ENCODE measurements at places on chromosomes 6 and 20.

DNA sequence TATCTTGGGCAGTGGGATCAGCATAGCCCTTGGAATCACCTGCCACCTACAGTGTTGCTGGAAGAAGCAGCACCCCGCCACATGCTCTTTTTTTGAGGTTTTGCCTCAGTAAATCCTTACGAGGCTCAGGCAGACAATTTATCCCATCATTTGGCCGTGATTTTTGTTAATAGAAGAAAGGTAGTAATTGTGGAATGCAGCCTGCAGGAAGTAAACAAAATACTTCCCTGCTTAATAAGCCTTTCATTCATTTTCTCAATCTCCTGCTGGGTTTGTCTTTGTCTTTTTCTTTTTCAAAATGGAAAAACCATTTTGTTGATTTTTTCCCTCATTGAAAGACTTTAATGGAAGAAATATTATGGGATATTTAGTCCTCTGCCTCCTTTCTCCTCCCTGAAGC, 93.7 kb upstream of the CD83 start:
- DNase-seq, result no peak

- DNase-seq, result no peak
Measured at GRCh38 chr6:3361312-3362037, 95.4 kb downstream of the SLC22A23 start.

DNA sequence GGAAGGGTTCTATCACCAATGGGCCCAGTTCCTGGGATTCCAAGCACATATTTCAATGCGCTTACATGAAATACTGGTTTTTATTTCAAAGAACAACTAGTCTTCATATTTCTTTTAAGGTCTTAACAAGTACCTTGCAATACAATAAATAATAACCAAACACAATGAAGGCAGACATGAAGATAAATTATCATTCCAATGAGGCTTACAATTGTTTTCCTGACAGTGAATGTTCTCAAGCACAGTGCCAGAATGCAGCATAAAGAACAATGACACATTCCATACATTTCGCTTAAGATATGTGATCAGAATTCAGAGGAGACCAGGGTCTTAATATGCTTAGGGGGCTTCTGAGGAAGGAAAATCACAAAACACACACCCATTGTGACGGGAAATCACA, 26.3 kb downstream of the RAMACL start:
- DNase-seq, result no peak

DNA sequence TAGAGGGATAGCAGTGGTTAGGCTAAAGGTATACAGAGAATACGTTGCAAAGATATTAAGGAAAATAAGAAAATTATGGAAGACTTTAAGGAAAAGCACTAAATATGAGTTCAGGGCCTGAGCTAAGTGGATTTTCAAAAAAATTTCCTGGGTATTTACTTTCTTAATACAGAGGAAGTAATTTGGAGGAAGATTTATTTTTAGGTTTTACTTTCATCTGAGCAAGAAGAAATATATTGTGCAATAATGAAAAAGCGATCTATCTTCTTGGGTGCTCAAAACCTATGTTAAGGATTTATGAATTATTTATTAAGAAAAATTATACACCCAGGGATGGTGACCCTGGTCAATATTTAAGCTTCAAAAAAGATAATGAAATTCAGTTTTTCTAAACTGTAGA, 224.7 kb downstream of the PLCB1 start:
- no peak for DNase-seq

DNA sequence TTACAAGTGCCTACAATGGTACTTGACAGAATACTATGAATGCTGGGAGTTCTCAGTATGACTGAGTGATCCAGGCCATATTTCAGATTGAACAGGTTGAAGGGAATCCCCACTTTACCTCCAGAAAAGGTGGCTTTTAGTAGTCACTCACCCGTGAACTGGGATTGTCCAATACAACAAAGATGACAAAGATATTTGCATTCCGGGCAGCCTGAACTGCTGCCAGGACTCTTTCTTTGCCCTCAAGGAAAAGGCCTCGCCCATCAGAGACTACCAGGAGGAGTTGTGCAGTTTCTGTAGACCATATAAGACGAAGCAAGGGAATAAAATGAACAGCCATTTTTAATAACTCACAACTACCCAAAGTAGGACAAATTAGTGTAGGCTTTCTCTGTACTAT, 6.3 kb upstream of the LYRM2 start:
- DNase-seq, result no peak

DNA sequence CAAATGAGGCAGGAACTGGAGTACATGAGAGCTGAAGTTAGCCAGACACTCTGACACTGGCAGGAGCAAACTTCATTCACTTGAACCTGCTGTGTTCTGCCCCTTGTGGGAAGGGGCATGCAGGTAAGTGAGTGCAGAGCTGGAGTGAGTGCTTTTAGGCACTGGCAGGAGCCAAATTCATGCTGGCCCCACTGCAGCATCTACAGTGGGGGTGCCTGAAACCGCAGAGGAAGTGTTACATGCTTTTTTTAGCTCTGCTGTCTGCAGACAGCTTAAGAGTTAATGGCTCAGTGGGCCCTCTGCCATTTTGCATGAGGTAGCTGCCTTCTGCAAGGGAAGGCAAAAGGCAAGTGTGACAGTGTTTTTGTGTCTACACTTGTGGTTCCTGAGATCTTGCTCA, 167.9 kb upstream of the SYNCRIP start:
- no peak for DNase-seq

DNA sequence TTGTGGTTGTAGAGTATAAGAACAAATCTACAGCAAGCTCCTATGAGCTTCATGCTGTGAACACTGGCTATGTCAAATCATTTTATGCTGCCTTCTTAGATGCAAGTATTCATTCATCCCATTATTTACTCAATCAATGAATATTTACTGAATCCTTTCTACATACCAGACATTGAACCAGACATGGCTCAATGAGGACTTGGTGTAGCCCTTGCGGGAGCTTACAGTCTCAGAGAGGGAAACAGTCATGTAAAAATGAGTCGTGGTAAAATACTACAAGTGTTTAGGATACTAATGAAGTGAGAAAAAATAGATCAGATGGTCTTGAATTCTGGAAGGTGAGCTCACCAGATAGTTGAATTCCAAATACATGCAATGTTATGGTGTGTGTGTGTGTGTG, 44.8 kb upstream of the ENPP1 start:
- DNase-seq, result no peak

DNA sequence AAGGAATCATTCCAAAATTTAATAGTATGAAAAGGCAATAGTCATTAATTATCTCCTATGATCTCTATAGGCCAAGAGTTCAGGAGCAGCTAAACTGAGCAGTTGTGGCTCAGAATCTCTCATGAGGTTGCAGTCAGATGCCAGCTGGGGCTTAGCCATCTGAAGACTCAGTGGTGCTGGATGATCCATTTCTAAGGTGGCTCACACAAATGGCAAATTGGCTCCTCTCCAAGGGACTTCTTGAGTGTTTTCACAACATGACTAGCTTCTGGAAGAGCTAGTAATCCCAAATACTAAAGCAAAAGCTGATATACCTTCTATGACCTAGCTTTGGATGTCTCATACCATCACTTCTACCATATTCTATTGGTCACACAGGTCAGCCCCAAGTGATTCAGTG, 104.2 kb downstream of the HAO1 start:
- no peak for DNase-seq

GRCh38 chr20:59002874-59003399, 4.1 kb downstream of the CTSZ start:
- DNase-seq, result no peak

GRCh38 chr20:18728870-18729224, 84.7 kb upstream of the SCP2D1 start:
- no peak for DNase-seq

DNA sequence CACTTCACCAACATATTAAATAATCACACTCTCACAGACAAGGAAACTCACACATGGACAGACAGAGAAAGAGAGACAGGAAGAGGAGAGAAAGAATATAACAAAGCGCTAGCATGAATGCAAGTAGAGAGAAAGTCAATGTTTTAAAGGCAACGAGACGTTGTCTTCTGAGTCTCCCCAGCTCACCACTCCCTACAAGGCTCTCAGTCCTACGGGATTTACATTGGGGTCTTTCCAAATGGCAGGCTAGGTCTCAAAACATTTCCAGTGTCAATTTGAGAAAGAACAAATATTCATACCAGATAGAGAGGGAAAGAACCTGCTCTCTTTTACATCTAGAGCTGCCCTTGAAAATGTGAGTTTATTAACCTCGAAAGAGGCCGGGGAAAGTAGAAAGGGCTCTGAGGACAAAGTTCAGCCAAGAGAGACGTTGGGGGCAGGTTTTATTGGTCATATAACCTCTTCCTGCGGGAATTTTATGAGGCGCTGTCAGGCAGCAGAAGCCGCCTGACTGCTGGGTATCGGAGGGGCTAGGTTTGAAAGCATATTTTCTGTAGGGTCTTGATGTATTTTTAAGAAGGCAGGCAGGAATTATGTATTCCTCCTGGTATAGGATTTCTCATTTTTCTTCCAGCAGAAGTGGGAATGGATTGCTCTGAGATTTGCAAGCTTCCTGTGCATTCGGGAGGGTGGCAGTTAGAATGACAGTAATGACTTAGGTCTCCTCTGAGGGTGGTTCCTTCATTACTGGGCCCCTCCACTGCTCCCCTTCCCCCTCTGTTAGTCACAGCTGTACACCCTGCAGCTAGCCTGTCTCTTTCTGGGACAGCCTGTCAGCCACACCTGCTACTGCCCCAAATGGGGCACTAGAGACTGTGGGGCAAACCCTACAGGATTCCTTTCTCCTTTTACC, 34.4 kb upstream of the KIF16B start:
- no peak for DNase-seq

DNA sequence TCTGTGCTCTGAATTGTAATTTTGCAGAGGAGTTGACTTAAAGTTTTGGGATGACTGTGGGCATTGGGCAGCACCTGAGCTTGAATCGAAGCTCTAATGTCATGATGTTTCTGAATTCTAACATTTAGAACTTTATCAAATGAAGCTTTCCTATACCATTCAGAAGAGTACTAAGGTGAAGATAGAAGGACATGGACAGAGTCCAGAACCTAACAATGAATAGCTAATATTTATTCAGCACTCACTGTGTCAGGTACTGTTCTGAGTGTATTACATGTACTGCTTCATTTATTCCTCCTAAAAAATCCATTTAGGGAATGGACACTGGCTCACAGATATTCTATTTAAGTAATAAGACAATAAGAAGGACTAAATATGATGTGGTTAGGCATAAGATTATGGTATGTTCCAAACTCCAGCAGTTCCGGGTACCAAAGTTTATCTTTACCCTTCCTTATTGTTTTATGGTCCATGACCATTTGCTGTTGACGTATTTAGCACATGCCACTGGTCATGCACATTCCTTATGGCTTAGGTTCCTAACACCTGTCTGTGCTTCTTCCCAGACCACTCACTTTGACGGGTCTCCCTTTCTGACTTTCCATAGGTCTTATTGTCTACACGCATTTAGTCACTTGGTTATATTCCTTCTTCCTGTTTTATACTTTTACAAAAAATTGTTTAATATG, 20.3 kb downstream of the BCKDHB start:
- DNase-seq, result no peak

- DNase-seq, result no peak
Measured at GRCh38 chr6:90074161-90074850, 180.0 kb downstream of the GJA10 start.

GRCh38 chr6:18596531-18596835, 209.3 kb downstream of the RNF144B start:
- DNase-seq, result no peak

GRCh38 chr6:26249707-26249956, 115.4 kb upstream of the BTN3A2 start:
- no peak for DNase-seq

DNA sequence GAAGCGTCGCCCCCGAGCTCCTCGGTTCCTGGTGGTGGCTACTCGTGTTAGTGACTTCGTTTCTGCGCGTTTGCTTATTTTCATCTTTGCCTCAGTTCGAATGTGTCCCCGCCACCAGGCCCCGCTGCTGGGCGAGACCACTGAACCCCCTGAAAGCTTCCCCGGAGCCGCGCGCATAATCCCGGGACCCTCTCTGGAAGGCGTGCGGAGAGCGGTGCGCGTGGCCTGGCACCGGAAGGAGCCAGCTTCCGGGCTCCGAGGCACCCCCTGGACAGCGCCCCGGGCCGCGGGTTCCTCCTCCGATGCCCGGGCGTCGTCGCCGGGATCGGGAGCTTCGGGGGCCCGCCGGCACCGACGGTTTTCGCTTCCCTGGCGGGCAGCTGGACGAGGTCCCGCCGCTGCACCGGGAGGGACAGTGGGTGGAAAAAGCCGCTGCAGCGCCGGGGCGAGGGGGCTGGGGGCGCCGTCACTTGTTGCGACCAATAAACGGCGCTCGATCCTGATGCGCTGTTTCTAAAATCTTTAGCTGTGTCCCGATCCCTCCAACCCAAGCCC, 643 bp upstream of the SLC35D3 start:
- DNase-seq, result peak; percentile 5

DNA sequence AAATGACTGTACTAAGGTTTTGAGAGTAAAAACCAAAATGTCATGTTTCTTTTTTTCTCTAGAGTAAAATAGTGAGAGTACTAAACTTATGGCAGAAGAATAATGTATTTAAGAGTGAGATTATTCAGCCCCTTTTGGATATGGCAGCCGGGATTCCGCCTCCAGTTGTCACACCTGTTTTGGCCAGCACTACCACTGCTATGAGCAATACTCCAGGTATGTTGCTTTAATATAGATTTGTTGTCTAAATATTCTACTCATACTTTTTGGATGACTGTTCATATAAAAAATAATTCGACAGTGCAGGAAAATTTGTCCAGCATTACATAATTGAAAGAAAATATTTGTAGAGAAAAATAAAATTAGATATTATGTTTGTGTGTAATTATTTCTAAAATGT, 59.5 kb downstream of the SCAF8 start:
- no peak for DNase-seq

DNA sequence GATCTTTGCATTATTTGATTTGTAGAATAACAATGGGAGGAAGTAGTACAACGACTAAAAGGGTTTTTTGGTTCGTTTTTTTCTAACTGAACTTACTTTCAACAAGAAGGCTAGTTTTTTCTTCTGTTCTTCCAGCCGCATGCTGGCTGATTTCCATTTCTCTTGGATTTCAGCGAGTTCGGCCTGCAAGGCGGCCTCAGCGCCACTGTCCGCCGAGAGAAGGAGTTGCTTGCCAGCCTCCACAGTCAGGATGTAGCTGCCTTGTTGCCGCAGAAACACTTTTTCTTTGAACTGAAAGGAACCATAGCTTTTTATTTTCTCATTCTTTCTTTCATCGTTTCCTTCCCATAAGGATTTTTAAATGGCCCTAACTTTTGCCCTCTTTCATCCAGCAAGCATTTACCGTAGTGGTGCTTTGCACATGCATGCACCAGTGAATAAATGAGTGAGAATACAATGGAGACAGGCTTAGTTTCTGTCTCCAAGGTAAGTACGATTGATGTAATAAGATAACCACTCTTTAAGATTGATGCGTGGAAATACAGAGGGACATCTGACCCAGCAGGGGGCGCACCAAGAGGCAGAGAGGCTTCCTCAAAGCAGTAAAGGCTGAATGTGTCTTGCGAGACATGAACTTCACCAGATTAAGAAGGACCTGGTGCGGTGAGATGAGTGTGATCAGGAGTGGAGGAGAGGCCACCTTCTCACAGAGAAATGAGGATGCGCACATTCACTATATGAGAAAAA, 398.8 kb downstream of the ESR1 start:
- peak; percentile 29 for DNase-seq

- no peak for DNase-seq
Measured at GRCh38 chr20:63861981-63862901, 943 bp downstream of the ABHD16B start.

- DNase-seq, result no peak
Measured at GRCh38 chr6:29745855-29746449, 22.7 kb downstream of the HLA-F start.
